ENCODE measurements at places on chromosomes 6 and 20.

GRCh38 chr6:125193208-125193607, 39.6 kb downstream of the TPD52L1 start:
- no peak for DNase-seq

DNA sequence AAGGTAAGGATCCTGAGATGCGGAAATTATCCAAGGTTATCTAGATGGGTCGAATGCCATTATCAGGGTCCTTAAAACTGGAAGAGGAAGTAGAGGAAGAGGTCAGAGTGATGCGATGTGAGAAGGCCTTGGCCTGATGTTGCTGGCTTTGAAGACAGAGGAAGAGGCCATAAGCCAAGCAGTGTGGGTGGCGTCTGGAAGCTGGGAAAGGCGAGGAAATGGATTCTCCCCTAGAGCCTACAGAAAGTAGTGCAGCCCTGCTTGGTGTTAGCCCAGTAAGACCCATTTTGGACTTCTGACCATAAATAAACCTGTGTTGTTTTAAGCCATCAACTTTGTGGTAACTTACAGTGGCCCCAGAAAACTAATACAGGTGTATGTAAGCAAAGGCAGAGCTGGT, 2.0 kb downstream of the SRXN1 start:
- DNase-seq: no peak

- DNase-seq: no peak
Measured at GRCh38 chr20:51135926-51136715, 113.2 kb upstream of the KCNG1 start.

GRCh38 chr6:54076159-54076789, 35.0 kb upstream of the MLIP start:
- no peak for DNase-seq

GRCh38 chr6:136324686-136325380, 35.2 kb upstream of the BCLAF1 start:
- no peak for DNase-seq

DNA sequence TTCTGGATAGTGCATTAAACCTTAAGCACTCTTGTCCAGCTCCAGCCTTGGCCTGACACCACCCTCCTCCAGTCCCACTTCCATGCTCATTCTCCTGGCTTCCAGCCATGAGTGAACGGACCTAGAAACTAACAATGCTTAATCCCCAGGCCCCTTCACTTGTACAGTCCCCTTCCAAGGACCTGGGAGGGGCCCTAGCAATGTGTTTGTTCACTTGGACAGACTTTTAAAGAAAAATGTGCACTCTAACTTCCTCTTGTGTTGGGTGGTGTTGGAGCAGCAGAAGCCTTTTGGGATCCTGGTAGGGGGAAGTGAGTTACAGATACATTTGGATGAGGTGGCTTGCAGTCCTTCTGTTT, 48.9 kb upstream of the CCN6 start:
- DNase-seq: no peak

DNA sequence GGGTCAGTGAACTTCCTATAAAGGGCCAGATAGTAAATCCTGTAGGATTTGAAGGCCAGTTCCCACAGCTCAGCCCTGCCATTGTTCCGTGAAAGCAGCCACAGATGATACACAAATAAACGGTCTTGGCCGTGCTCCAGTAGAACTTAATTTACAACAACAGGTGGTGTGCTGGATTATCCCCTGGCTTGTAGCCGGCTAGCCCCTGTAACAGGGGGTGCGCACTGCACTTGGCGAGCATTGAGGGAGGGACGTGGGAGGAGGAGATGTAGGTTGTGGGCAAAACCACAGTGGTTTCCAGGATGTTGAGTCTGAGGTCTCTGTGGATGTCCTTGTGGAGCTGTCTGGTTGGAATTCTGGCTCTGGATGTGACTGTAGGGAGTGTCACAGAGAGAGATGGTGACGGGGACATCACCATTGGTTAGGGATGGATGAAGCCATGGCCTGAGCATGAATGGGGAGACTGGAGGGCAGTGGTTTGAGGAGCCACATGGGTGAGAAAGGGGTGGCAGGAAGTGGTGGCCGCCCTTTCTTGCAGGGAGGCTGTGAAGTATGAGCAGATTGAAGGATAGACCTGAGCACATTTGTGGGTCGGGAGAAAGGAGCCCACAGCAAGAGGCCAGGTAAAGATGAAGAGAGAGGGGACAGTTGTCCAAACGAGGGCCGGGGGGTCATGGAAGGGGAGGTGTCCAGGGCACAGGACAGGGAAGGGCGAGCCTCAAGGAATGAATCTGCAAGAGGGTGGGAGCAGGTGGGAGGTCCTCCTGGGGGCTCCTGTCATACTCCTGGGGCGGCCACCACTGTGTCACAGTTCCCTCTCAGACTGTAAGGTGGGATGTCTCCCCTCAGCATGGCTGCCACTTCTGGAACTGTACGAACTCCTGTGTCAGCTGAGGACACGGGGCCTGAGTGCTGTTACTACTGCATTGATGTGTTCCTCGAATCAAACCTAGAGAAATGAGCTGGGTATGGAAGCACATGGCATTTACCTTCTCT, 53.6 kb downstream of the CDH26 start:
- DNase-seq: no peak
